Cerebellum (tissue), 4 donors: ENCODE measurements at places on chromosomes 11 and 22. TPM values are rescaled to one million over a fixed set of nuclear protein-coding genes. Genes with fewer than 3 reads are reported as not detected.

The SULT4A1 gene
- total RNA-seq: 29.7 TPM

The KCNK4 gene
- 2.0 TPM for total RNA-seq

The CDHR5 gene
- total RNA-seq: 0.45 TPM

The MIAT gene
- total RNA-seq: 194 TPM

The YAP1 gene
- 41.6 TPM for total RNA-seq

The PDGFB gene
- 6.9 TPM for total RNA-seq

The ZNF215 gene
- 7.8 TPM for total RNA-seq

The NRXN2 gene
- 134 TPM for total RNA-seq

The MED15 gene
- 36.7 TPM for total RNA-seq

The GAL3ST3 gene
- total RNA-seq: 8.1 TPM

The CALCA gene
- 3.1 TPM for total RNA-seq

The OR51B2 gene
- 1.2 TPM for total RNA-seq

The SLC37A2 gene
- total RNA-seq: 1.8 TPM

The TESMIN gene
- total RNA-seq: 3.4 TPM

DNA sequence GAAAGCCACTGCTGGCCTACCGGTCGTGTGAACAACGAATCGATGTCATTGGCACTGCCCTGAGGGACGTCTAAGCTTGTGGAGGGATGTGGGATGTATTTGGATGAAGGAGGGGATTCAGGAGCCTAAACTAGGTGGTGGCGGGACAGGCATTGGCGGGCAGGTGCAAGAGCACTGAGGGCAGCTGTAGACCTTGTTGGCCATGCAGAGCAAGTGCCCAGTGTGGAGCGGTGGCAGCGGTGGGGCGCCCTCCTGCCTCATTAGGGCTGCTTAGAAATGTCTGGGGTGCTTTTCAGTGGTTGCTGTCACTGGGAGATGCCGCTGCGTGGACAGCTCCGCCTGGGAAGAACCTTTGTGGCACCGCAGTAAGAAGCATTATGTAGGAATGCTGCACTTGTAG lies 220.2 kb downstream of the TBC1D22A start:
- no peak for DNase-seq

DNA sequence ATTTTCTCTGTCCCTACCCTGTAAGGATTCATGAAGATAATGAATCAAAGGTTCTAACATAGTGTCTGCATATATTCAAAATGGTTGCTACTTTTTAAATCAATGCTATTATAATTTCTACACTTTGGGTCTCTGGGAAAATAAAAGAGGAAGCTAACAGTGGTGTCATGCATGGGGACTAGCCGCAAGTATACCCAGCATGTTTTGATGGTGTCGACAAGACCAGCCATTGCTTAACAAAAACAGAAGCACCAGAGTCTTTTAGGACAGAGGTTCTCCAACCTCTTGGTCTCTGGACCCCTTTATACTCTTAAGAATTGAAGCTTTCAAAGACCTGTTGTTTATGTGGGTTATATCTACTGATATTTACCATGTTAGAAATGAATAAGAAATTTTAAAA lies 37.8 kb downstream of the RNF141 start:
- DNase-seq: no peak

GRCh38 chr11:117950301-117950700 lies 21.1 kb upstream of the TMPRSS13 start:
- DNase-seq: no peak

- no peak for DNase-seq
These were observed 42.4 kb downstream of the PRR14L start for GRCh38 chr22:31707519-31707918.

DNA sequence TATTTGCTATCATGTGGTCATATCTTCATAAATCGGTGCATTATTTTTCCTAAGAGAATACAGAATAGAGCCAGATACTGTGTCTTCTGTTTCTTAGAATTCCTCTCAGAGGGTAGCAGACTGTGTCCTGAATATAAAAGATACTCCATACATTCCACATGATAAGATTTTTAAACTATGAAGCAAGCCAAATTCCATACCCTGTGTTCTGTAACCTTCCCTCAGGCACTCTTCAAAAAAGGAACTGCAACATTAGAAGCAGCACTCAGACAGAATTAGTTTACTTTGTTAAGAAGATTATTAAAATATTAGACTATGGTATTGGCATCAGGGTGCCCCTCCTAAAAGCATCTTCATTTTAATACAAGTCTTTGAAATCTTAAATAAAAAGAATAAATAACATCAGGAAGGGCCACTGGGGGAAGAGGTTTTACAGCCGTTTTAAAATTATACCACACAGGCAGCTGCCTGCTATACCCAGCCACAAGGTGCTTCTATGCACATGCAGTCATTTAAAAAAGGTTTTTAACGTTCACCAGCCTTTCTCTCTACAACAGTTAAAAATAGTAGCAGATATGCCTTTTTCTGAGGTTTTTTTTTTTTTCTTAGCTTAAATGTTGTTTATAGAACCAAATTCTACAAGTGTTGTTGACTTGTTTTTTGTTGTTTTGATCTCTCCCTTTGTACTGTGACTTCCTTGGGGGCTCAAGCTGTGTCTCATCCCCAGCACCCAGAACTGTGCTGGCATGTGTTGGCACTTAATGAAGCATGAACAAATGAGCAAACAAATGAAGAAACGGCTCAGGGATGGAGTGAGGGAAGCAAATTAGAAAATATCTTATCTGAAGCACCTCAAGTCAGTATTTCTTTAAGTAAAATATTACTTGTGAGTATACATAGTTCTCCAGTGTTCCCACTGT lies 54.7 kb upstream of the CCDC89 start:
- DNase-seq: no peak

GRCh38 chr11:70312401-70313357 lies 42.2 kb downstream of the PPFIA1 start:
- no peak for DNase-seq

DNA sequence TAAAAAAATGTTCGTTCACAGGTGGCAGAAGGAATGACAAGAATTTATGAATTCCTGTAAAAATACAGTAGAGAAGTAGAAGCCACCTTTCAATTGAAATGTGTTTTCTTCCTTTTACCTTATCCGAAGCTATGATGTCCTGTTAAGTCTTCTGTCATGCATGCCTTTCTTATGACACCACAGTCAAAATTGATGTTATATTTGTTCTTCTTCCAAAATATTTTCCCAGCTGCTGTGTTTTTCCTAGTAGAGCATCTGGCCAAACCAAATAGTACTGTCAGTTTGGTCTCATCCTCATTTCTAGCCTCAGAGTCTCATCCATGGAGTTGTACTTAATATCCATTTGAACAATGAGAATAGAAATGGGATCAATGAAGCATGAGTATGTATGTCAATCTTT lies 206.1 kb downstream of the PGR start:
- no peak for DNase-seq

GRCh38 chr11:34067383-34068065 lies 16.0 kb downstream of the CAPRIN1 start:
- DNase-seq: no peak

DNA sequence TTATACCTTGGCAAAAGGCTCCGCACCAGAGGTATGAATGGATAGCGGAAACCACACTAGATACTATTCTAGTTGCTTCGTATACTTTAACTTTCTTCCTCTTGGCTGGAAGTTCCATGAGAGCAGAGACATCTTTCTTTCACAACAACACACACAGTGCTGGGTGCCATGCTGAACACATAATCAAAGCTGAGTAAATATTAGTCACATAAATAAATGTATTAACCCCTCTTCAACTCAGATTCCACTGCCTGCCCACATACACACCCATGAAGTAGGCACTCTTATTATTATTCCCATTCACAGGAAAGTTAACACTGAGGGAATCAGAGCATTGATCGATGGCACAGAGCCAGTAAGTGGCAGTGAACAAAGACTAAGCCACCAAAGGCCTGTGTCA lies 35.4 kb downstream of the SPON1 start:
- no peak for DNase-seq

DNA sequence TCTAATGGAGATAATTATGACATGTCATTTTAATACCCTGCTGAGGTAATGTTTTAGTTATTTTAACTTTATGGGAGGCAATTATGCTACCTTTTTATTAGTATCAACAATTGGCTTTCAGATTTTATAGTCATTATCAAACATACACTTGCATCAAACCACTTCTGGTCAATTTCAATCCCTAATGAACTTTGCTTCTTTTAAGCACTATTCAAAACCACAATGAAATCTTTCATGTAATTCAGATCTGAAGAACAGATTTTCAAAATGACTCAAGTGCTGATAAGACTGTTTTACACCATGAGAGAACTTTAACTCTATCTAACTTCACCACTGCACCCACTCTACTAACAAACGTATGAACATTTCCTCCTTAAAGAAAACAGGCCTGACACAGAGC lies 25.9 kb upstream of the CCDC34 start:
- DNase-seq: no peak

DNA sequence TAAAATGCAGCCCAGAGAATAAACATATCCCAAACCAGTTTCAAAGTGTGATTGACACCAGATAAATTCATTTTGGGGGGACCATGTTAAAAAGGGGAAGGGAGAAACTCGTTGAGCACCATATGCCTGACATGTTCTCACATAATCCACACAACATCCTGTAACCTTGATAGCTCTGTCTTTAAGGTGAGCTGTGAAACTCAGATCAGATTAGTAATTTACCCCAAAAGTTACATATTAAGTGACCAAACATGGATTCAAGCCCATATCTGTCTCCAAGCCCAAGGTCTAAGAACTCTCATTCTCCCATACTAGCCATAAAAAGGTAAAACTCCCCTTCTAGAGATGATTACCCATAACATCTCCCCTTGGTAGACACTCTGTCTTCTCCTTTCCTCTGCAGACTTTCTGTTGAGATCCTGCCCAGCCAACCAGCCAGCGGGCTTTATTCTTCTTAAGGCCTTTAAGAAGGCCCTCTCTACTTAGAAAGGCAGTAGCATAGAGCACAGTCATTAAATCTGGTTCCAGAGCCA lies 150.7 kb downstream of the CCDC34 start:
- DNase-seq: no peak

DNA sequence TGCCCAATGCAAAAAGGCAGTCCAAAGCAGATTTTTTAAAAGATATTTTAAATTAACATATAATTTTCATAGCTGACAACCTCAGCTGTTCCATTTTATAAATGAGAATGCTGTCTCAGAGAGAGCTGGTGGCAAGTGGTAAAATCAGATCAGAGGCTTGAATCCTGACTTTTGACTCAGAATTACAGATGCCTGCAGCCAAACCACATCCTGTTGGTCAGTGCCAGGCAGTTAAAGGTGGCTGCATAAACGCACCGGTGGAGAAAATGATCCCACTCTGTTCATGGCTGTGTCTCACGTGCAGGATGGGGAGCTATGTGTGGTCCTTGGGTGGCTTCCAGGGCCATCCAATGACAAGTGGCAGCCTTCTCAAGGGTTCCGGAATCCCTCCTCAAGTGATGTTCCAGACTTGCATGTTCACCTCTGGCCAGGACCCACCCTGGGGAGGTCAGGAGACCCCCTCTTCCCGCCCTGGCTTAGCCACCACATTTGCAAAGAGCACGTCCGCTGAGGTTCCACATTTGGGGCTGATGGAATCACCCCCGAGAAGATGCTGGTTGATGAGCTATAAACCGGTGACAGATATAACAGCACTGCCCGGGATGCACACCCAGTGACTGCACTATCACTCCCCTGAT lies 155.5 kb downstream of the SHANK2 start:
- no peak for DNase-seq

DNA sequence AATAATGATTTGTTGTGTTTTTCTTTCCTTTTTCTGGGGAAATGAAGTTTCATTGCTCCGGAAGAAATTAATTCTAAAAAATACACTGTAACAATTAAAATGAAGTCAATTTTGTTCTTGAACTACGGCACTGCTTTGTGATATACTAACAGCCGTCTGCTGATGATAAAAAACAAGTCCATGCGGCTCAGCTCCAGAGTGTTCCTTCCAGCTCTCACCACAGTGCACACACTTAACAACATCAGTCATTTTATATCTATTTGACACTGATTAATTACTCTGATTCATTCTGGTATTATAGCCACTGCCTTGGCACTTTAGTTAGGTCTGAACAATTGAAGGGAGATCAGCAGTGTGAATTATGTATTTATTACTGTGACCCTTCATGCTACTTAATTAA lies 97.4 kb upstream of the SLC6A5 start:
- no peak for DNase-seq

GRCh38 chr11:1500466-1501420 lies 14.2 kb upstream of the MOB2 start:
- no peak for DNase-seq

DNA sequence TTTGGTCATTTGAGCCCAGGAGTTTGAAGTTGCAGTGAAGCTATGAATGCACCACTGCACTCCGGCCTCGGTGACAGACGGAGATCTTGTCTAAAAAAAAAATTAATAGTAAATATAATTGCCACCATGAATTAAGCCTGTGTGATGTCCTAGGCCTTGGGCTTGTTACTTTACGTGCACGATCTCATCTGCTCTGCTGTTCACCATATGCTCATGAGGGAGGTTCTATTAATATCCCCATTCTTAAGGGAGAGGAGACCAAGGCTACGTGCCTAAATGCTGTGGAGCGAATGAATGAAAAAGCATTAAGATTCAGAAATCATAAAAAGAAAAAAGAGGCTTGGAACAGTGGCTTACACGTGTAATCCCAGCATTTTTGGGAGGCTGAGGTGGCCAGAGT lies 2.6 kb upstream of the ATG2A start:
- DNase-seq: peak; percentile 52

DNA sequence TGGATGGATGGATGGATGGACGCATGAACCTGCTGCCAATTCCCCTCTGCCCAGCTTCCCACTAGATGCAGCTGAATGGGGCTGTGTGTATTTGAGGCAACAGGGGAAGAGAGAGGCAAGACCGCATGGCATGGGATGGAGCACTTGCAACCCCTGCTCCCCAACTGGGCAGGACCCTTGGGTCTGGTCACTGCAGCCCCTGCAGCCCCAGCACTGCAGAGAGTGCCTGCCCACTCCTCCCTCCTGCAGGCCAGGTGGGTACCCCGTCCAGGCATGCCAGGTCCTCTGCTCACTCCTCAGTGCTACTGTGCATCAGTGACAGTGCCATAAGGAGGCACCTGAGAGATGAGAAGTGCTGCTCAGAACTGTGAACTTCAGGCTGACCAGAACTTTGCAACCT lies 40.3 kb downstream of the OSBPL5 start:
- DNase-seq: no peak

GRCh38 chr11:19345848-19346681 lies 105.3 kb upstream of the E2F8 start:
- no peak for DNase-seq

- no peak for DNase-seq
These were observed 5.8 kb upstream of the HMBS start for GRCh38 chr11:119078675-119079420.

DNA sequence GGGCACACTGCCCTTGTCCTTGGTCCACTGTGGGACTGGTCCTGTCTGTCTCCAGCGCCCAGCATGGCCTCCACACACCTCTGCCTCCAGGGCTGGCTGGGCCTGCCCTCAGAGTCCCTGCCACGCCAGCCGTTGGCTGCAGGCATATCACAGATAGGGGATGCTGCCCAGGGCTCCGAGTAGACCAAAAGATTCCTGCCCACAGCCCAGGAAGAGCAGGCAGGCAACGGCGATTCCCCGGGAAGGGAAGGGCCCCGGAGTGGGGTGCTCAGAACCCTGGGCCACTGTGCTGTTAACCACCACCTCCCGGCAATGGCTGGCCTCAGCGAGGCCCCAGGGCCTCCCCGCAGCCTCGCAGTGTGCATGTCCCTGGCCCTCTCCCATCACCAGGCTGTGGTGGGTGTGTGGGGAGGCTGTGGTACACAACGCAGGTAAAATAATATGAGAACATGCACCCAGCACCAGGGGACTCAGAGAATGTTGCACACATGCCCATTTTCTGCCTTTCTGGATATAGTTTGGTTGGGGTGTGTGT lies 2.2 kb downstream of the IFITM5 start:
- no peak for DNase-seq

- no peak for DNase-seq
These were observed 289.6 kb downstream of the ETS1 start for GRCh38 chr11:128297805-128298204.

GRCh38 chr11:721741-722345 lies 15.8 kb downstream of the EPS8L2 start:
- no peak for DNase-seq
